Central memory CD4-positive, alpha-beta T cell (primary cell): ENCODE measurements at places on chromosomes 3 and 15.

GRCh38 chr15:73753250-73754130, at the start of gene INSYN1:
Gene INSYN1 (minus strand): TSS chr15:73753351. CDS start chr15:73751130, 2,221 bp downstream.
- no peak for DNase-seq

DNA sequence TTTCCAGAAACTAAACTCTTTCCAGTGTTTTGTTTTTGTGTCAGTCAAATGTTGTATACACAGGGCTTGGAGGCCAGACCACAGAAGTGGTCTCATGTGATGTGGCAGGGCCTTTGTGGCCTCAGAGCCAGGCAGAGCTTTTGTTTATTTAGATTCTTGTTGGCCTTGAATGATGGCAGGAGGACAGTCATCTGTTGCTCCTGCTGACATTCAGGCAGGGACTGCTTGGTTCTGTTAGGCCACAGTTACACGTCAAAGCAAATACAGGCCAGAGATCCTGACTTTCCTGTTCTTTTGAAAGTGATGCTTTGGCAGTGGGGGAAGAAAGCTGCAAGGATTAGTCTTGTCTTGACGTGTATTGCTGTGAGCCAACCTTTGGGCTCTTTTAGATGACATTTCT, 325.1 kb downstream of the CACNA2D3 start:
- no peak for DNase-seq

- DNase-seq = no peak
These were observed 41.8 kb downstream of the AQR start for GRCh38 chr15:34927726-34928125.

DNA sequence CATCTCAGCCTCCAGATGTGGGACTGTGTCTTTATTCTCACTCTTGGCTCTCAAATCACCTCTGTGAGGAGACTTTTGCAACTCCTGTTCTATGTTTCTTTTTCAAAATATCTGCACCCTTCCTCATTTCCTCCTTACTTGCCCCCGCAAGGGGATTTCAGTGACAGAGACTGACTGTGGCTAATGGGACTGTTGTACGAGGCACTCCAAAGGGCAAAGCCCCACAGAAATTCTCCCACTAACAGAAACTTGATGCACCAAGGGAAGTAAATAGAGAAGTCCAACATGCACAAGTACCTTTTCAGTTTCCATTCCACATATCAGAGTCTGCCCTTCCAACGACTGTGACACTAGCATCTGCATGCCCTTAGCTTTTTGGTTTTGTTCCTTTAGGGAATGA, 69.7 kb downstream of the LRRK1 start:
- no peak for DNase-seq

- no peak for DNase-seq
These were observed 7.8 kb downstream of the SCG5 start for GRCh38 chr15:32649342-32649741.

DNA sequence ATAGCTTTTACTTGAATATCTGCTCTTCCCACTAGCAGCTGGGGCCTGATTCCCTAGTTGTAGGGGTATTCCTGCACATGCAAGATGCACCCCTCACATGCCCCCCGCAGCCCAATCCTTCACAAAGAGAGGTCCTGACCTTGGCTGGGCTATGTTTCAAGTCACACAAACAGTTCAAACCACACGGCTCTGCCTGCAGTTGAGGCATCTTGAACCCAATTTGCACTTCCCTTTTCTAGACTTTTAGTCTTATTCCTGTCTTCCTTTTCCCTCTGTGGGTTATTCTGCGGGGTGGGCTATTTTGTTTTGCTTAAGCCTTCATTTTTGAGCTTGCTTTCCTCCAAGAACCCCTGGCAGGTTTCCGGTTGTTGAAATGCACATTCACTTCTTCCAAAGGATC, 13.3 kb upstream of the CCR1 start:
- no peak for DNase-seq

GRCh38 chr3:170558427-170558826, 27.4 kb downstream of the SLC7A14 start:
- DNase-seq = no peak

DNA sequence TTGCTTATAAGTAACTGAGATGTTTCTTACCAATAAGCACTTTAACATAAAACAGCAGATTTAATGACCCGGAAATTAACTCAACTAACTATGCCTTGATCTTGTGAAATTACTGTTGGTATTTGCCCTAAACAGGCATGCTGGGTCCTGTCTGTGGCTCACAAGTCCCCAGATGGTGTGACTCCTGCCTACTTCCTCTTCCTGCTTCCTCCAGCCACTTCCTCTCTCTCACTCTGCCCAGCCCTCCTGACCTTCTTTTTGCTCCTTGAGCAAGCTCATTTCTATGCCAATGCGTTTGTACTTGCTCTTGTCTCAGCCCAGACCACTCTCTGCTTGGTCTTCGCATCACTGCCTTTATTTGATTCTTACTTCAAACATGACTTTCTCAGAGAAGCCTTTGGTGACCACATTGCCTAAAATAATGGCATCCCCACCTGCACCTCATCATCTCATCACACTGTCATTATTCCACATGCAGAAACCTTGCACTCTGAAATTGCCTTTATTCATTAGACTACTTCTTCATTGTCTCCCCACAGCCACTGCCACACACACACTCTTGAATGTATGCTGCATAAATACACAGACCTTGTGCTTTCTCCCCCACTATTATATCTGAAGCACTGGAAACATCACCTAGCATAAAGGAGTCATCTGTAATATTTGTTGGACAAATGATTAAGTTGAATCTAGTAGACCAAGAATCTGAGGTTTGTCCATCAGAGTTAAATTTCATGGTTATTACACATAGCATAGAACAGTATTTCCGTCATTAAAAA, 256.3 kb upstream of the SEMA6D start:
- DNase-seq = no peak

- no peak for DNase-seq
These were observed 9.2 kb downstream of the CCRL2 start for GRCh38 chr3:46416125-46416810.

GRCh38 chr15:100508641-100509300, 20.0 kb downstream of the CERS3 start:
- DNase-seq = no peak

DNA sequence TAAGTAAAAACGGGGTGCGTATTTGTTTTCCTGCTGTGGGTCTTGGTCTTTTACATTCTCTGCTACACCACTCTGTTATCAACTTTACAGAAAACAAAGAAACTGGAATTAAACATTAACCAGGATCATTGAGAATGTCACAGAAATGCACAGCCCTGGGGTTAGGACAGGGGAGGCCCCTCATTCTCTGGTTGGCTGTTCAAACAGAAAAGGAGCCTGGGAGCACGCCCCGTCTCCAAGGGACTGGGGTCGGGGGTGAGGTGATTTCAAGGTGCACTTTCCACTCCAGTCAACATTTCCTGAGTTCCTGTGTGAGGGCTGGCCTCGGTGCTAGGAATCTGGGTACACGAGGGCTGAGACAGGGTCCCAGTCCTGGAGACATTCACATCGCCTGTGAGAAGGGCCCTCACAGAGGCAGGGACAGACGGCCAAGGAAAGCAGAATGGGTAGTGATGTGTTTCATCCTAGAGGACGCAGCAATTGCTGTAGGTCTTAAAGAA, 30.3 kb downstream of the CPN2 start:
- DNase-seq = no peak

DNA sequence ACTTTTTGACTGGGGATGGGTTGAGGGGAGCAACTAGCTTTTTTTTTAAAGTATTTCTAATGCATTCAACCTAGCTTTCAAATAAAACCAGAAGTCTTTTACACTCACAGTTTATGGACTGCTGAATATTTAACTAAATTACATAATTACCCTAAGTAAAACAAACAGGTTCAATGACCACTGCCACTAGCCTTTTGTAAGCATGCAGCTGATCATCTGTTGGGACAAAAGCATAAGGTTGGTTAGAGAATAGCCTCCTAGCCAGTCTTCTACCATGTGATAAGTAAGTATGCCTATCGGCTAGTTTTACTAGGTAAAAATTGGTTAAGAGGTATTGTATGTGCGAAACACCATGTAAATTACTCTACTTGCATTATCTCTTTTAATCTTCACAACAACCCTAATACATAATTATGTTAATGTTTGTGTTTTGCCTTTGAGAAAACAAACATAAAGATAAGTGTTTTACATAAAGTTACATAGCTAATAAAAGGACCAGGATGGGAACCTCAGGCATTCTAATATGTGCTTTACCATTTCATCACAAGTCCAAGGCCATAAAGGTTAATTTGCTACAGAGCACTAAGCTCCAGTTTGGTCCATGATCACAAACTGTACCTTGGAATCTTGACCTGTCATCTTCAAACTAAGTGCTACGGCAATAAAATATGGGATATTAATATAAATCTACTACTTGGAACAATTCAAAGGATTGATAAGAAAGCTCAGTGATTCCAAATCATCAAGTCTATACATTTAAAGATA, 13.2 kb downstream of the PFN2 start:
- DNase-seq = no peak

DNA sequence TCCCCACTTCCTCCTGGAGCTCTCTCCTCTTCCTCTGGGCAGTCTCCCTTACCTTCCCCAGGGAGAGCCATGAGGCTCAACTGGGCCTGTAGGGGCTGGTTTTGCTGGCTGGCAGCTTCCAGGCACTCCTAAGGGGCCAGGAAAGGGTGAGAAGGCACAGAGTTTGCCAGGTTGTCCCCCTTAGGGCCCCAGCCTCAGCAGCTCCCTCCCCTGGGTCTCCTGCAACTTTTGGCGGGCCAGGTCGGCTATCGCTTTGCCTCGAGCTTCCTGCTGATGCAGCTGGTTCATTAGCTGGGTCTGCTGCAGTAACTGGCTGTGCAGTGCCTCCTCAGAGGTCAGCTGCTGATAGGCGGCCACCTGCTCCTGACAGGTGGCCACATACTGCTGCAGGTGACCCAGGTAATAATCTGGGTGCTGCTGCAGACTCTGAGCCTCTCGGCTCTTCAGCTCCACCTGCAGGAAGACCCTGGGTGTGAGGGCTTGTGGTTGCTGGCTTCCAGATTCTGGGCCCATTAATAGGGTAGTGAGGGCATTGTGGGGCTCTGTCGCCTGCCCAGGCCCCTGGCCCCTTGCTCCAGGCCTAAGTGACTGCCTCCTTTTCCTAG, 29.7 kb upstream of the OR4F6 start:
- no peak for DNase-seq

DNA sequence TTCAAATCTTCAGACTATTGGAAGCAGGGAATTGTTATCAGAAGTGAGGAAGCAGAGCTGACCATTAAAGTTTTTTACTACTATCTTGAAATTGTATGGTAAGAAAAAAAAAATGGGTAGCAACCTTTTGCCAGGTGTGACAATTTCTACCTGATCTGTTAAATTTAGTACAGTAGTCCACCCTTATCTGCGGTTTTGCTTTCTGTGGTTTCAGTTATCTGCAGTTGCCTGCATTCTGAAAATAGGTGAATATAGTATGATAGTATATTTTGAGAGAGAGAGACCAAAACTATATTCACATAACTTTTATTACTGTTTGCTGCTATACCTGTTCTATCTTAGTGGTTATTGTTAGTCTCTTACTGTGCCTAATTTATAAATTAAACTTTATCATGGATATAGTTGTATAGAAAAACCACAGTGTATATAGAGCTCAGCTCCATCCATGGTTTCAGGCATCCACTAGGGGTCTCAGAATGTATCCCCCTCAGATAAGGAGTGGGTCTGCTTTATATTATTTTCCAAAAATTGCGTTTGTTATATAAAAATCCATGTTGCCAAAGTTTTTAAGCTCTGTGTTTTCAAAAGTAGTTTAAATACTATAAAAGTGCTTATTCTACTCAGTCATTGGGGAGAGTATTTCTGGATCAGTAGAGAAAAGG, 69.9 kb downstream of the PTPRG start:
- DNase-seq = no peak

DNA sequence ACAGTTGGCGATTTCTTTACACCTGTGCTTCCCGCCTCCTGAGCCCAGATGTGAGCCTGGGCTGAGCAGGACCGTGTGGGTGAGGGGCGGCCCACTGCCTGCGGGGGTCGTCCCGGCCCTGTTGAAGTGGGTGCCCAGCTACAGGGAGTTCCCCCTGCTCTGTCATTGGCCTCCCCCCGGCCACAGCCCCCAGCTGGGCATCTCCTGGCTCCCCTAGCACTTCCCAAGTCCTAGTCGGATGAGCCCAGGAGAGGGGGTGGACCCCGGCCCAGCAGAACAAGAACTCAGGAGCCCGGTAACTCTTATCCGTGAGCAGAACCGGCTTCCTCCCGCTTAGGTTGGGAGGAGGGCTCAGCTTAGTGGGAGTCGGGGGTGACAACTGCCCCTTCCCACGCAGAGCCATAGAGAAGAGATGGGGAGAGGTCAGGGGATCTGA, 757 bp downstream of the PAQR5 start:
- DNase-seq = no peak

GRCh38 chr3:5499404-5499803, 311.9 kb downstream of the EDEM1 start:
- no peak for DNase-seq

DNA sequence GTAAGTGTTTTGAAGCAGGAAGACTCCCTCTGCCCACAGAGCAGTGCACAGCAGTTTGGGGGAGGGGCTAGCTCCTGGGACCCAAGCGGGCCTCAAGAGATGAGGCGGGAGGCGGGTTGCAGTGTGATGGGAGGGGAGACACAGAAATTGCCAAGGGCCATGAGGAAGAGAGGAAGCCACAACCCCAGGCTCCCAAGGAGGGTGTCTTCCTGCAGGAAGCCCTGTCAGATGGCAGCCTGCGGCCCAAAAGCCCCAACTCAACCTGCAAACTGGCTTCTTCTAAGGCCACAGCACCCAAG, 7.3 kb upstream of the ISLR2 start:
- no peak for DNase-seq
